ENCODE measurements at places on chromosomes 4 and X.
A peak's percentile ranks its signal among the peaks of the same experiment; 100 is the strongest.

DNA sequence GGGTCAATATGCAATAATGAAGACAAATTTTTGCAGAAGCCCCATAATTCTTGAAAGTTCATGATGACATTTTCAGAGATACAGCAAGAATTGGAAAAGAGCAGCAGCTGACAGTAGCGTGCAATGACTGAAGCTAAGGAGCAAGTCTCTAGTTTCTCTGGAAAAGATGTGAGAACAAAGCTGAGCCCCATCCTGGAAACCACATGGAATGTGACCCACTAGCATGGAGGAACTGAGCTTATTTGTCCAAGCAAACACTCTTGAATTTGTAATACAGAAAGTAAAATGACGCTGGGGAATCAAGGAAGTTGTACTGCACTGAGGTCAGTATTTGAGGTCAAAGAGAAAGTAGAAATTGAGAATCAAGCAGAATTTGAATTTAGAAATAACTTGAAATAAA lies 1447.2 kb downstream of the FSTL5 start:
- no peak for DNase-seq

DNA sequence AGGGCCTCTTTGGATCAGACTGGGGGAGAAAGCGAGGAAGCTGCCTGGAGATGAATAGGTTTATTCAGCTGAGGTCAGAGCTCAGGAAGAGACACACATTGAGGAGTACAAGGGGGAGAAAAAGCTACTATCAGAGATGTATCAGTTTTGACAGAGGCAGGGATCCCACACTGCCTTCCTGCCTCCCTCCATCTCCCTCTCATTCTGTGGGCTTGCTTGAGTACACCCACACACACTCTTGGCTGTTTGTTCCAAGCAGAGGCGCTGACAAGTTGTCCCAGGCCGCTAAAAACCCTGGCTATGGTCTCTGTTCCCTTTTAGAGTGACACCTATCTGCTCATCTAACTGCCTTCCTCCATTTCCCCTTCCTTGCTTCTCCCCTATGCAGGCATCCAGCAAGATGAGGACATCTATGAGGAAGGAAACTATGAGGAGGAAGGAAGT lies 5.2 kb downstream of the TSPYL2 start:
- DNase-seq = no peak

- DNase-seq = no peak
These were observed 1333.9 kb upstream of the TENM3 start for GRCh38 chr4:180909279-180909678.

DNA sequence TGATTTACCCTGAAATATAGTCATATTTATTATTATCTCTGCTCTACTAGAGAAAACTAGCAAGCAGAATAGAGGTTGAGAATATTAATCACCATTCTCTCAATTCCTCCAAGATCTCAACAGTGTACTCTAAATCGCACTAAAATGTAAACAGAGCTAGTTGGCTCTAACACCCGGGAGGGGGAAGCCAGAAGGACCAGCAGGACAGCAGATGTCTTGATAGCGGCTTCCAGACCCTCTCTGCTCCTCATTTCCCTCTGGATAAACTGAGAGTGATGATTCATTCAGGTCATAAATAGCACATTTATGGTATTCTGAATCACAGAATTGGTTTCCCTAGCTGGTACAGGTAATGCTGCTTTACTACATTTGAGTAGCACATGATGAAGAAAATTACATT lies 82.5 kb downstream of the TBC1D9 start:
- no peak for DNase-seq

DNA sequence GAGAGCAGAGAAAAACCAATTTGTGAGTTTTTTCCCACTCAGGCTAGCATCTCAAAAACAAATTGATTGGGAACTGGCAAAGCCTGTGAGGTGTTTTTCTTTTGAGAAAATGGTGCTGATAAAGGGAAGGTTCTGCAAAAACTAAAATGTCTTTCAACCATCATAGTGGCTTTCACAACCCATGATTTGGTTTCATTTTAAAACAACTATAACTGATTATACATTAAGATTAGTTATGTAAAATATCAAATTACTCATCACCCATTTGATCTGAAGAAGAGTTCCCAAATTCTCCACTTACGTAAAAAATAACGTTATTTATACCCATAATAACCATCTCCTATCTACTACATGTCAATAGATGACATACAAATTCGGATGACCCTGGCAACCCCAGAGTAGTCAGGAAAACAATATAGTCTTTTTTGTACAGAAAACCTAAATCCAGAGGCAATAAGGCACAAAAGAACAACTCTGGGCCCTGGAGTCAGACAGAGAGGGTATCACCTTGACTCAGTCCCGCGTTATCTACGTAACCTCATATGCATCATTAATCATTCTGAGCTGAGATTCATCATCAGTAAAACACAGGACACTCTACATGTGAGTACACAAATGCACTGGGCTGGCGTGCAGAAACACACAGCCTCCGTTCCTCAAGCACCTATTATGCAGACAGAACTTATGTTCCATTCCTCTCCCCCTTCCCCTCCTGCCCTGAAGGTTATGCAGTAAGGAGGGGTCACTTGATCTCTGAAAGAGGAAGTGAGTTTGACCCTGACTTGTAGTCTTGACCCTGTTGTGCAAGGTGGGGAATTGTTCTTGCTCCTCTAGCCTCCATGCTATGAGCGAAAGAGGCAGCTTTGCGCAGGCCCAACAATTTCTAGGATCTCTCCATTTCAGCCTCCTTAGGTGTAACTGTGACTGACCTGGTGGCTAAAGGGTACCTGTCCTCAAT lies 82.2 kb downstream of the SLC9A7 start:
- no peak for DNase-seq

DNA sequence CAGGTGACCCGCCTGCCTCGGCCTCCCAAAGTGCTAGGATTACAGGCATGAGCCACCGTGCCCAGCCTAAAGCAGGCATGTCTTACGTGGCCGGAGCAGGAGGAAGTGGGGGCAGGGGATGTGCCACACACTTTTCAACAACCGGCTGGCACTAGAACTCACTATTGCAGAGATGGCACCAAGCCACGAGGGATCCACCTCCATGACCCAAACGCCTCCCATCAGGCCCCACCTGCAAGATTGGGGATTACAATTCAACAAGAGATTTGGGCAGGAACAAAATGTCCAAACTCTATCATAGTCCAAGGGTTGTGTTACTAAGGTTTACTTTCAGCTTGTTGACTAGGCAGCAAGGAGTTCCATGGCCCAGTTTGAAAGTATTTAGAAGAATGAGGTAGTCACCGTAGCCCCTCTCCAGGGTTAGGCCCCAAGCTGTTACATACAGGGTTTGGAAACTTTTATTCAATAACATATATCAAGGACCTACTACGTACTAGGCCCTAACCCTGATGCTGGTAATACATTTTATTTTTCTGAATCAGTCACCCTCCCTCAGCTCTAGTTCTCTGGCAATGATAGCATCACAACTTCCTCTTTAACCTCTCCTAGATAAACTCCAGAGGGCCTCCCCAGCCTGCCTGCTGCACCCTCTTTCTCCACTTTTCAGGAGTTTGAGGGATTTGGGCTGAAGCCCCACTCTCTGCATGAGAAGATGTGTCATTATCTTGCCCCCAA lies 18.0 kb upstream of the TBC1D14 start:
- DNase-seq = no peak

- no peak for DNase-seq
These were observed 194.8 kb downstream of the AFF2 start for GRCh38 chrX:148695255-148695654.

DNA sequence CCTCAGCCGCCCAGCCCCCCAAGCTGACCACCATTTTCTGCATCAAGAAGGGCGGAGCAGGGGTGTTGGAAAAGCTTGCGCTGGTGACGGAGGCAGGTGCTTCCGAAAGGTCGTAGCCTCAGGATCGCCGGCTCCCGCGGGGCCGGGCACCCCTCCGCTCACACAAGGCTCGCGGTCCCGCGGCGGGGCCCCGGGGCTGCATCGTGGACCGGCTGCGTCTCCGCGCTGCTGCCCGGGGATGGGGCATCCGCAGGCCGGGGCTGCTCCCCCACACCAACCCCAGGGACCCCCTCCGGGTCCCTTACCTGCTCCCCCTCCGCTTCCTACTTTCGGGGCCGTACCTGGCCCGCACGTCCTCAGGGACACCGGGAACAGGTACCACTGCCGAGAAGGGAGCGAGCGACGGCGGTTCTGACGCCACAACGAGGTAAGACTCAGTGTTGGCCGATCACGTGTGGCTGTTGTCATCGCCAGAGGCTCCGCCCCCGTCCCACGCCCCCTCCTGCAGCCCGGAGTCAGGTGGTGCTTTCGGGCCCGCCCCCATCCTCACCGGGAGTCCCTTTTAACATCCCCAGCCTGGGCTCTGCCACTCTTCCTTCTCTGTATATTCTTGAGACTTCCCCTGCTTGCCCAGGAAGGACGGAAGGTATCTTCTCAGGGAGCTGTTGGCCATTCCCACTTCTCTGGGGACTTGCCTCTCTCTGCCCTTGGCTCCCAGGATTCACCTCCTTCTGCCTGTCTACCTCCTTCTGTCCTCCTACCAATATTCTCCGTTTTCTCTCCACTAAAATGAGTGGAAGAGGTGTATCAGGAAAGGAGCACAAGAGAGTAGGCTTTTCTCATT lies at the start of gene BEX2:
BEX2 (minus strand) TSS at position 436 of the 844 bp plus-strand sequence. CDS start 1,014 bp downstream, outside the sequence.
- DNase-seq = peak; percentile 64

GRCh38 chrX:13688384-13688957 lies 457 bp upstream of the RAB9A start:
- no peak for DNase-seq

- DNase-seq = no peak
These were observed 22.8 kb downstream of the GPRIN3 start for GRCh38 chr4:89284828-89285227.

GRCh38 chrX:7545564-7545963 lies 297.4 kb upstream of the VCX start:
- no peak for DNase-seq

- DNase-seq = no peak
These were observed 435.8 kb upstream of the CPEB2 start for GRCh38 chr4:14566518-14566917.

DNA sequence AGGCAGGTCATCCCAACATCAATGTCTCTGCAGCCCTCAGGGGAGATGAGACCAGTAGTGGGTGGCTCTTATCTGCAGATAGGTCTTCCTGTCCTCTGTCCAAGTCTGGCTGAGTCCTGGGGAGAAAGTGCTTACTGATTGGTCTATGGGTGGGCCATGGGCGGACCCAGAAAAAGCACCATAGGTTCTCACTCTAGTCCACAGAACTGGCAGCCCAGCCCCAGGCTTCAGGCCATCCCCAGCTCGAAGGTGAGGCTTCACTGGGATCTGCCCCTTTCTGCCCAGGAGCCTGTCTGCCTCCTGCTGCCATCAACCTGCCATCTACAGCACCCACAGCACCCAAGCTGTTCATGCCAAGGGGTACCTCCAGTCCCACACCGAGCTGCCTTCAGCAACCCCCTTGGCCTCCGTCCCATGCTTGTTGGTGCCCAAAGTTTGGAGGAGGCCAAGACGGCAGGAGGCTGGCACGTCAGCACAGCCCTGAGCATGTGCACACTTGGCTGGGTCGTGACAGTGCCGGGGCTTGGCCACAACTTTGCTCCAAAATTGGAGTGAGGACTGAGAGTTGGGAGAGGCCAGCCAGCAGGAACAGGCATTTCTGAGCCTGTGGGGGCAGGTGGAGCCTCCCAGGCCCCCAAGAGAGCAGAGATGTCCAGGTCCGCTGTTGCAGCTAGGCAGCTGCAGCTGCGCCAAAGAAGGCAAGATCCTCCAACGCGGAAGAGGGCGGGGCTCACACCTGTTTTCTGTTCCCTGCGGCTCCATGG lies 99.6 kb downstream of the IQCM start:
- no peak for DNase-seq

GRCh38 chrX:30488092-30488491 lies 89.5 kb downstream of the TASL start:
- no peak for DNase-seq

Data from left hindlimb (tissue), 1 donor.